A673 (cell line): ENCODE measurements at places on chromosomes 6 and 20.

DNA sequence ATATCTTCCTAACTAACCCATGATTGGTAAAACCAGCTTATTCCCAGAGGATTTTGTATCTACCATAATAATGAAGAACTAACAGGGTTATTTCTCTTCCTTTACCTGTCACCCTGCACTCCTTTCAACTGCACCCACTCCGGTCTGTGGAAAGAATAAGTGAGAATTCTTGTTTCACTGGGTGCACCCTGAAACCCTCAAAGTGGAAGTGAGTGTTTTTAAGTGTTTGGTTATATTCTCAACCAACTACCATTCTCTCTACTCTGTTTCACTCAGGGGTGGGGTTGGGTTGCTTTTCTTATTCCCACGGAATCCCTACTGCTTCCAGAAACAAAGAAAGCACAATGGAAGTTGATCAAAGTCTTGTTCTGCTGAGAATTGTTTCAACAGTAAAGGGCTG, 42.6 kb upstream of the KHDRBS2 start:
- no peaks in the 10 kb centered on the region for H3K4me1 ChIP-seq
- H3K36me3 ChIP-seq, result no peaks in the 10 kb centered on the region
- no peaks in the 10 kb centered on the region for H3K27me3 ChIP-seq
- H3K27ac ChIP-seq, result no peak overlapping the region
- no peak overlapping the region for H3K4me3 ChIP-seq

DNA sequence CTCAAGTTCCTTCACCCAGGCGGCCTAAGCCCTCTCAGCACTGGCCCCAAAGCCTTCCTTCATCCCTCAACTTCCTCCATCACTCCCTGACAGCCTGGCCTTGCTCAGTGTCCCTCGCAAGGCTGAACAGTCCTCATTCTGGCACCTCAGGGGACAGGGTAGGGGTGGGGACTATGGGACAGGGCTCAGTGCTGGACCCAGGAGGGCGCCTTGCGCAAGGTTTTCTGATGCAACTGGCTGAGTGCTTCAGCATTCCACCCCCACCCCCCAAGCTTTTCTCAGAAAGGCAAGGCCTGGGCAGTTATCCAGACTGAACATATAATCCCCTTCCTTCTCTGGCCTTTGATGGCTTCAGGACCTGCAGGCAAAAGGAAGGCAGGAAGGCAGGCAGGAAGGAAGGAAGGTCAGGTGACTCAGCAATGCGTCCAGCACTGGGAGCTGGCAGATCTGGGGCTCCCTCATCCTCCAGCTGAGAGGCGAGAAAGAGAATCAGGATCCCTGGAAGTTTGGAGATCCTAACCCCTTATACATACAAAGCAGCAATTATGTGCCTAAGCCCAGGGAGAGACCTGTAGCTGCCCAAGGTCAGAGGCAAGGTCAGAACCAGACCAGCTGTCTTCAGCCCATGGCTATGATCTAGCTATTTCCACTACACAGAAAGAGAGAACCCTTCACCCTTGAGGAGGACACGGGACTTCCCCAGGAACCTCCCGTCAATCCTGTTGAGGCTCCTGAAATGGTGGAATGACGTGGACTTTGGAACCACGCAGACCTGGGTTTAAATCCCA, 8.6 kb upstream of the TRIB3 start:
- peaks cover 27% of the 10 kb centered on the region for H3K4me1 ChIP-seq
- H3K36me3 ChIP-seq, result no peaks in the 10 kb centered on the region
- no peak overlapping the region for H3K4me3 ChIP-seq
- peak overlapping the region; percentile 86 for H3K27ac ChIP-seq

DNA sequence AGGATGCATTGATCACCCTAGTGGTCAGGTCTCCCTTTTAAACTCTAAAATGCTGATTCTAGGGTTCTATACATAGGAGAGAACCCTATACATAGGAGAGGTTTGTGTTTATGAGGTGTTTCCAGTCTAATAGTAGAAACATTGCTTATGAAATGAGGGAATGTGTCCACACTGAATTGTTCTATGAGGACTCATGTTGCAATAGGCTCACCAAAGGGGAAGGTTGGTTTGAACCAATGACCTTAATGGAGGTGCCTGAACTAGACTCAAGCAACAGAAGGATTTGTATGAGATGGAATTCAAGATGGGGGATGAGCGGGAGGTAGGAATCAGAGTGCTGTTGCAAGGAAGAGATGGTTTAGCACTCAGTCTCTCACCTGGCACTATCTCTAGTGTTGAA, 33.5 kb upstream of the UBR2 start:
- no peaks in the 10 kb centered on the region for H3K27me3 ChIP-seq
- no peak for DNase-seq
- no peaks in the 10 kb centered on the region for H3K4me1 ChIP-seq

- no peak overlapping the region for H3K27ac ChIP-seq
- no peak for DNase-seq
- H3K27me3 ChIP-seq, result no peaks in the 10 kb centered on the region
Measured at GRCh38 chr6:70843328-70843918, 113.4 kb downstream of the B3GAT2 start.

GRCh38 chr20:1809131-1809572, 86.1 kb upstream of the SIRPA start:
- H3K27ac ChIP-seq, result no peak overlapping the region
- DNase-seq, result no peak
- peaks cover 41% of the 10 kb centered on the region for H3K4me1 ChIP-seq
- no peaks in the 10 kb centered on the region for H3K36me3 ChIP-seq
- H3K27me3 ChIP-seq, result no peaks in the 10 kb centered on the region
